Mesothelial cell of epicardium (in vitro differentiated cells): ENCODE measurements at places on chromosomes 1 and 21.

DNA sequence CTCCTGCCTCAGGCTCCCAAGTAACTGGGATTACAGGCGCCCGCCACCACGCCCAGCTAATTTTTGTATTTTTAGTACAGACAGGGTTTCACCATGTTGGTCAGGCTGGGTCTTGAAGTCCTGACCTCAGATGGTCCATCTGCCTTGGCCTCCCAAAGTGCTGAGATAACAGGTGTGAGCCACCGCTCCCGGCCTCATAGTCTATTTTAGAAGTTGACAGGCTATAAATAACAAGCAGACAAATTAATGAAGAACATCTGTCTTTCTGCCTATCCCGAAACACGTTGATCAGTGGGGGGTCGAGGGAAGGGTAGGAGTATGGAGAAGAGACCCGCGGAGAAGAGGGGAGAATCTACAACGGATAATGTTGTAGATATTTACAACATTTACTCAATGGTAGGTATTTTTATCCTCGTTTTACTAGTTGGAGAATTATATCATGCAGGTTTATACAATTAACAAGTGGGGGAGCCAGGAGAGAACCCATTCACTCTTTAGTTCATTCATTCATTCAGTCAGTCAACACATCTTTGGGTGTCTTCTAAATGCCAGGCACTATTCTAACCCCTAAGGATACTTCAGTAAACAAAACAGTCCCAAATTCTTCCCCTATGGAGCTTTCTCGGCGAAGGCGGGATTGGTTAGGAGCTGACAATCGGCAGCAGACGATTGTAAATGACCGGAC lies 497 bp upstream of the IFNAR2 start:
- no peak for DNase-seq

DNA sequence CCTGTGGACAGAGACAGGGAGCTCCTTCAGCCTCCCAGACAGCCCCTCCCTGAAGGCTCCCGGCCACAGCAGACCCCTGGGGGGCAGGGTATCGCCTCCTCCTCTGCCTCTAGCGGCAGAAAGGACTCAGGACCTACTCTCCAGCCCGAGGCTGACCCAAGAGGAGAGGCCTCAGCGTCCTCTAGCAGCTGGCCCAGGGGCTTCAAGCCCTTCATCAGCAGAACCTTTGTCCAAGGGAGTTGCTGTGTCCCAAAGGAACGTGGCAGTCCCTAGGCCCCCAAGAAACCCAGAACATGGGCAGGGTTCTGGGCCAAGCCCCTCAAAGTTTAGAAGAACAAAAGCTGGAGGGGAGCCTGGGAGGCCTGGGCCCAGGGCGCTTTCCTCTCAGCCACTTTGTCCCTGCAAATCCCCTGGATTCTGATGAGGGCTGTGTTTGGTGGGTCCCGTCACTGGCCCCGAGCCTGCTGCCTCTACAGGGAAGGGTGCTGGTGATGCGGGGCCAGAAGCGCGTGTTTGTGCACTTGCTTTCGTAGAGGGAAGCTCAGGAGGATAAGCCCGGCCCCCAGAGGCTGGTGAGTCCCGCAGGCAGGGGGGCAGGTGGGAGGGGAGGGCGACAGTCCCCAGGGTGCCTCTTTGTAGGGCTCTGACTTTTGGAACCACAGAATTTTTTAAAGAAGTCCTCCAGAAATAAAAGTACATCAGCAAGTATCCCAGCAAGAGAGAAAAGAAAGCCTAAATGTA lies 13.3 kb downstream of the ITGB2 start:
- no peak for DNase-seq

DNA sequence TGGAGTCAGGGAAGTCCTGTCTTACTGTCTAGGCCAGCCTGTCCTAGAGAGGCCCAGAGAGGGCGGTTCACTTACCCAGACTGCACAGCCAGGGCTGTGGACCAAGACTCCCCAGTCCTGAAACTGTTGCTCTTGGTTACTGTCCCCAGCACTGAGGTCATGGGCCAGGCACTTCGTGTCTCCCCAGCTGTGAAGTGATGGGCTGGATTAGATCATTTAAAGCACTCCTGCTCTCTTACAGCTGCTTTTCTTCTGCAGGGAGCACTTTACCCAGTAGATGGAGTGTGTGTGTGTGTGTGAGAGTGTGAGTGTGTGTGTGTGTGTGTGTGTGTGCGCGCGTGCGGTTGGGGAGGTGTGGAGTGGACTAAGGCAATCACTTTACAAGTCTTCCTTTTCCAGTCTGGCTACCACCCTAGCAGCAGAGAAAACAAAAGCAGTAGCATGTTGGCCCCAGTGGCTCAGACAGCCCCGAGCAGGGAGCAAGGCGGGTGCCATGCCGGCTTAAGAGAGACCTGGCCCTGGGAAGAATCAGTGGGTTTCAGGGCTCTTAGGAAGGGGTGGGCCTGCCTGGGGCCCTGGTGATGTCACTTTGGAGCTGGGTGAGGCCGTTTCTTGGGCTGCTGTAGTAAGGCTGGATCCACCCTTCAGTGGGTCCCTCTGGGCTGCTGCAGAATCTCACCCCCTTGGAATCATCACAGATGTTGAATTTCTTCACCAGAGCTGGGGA lies 2.4 kb downstream of the SPSB1 start:
- DNase-seq, result no peak

DNA sequence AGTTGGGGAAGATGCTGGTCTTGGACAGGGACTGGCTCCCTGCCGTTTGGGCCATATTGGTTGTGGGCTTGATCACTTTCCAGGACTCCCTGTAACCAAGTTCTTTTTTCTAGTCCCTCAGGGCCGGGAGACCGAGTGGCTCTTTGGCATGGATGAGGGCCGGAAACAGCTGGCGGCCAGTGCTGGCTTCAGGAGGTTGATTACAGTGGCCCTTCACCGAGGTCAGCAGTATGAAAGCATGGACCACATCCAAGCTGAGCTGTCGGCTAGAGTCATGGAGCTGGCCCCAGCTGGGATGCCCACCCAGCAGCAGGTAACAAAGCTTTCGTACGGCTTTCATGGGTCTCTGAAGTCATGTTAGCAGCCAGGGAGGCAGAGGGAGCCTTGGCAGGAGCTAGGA lies 4.3 kb downstream of the METTL13 start:
- DNase-seq, result no peak

DNA sequence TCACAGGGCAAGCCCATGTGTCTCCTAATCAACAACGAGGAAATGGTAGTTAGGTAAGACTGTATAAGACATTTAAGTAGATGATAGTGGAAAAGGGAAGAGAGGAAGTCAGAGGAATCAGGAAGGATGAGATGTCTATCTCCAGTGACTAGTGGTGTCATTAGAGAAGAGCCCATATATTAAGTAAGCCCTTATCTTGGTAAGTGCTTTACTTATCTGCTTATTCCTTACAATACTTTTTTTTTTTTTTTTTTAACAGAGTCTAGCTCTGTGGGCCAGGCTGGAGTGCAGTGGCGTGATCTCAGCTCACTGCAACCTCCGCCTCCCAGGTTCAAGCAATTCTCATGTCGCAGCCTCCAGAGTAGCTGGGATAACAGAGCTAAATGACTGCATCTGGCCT lies 29.5 kb downstream of the RNF11 start:
- DNase-seq, result no peak

- no peak for DNase-seq
Measured at GRCh38 chr1:43763497-43763973, 56.2 kb downstream of the ST3GAL3 start.

GRCh38 chr1:199178646-199179045 lies 539.8 kb downstream of the PTPRC start:
- DNase-seq, result no peak

DNA sequence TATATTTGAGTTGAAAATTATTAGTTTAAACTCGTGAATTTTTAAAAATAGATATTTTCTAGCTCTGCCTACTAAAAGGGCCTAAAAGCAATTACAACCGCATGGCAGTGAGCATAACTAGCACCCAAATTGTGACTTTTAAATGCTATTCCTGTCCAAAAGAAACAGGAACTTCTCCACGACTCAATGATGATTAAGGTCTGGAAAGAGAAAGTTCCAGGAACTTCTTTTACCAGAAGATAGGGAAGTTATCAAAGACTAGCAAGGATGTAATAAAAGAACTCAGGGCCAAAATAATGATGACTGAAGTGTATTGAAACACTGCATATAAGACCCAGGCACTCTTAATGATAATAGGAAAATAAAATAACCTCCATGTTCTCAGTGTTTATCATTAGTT lies 313.0 kb downstream of the PLPP3 start:
- DNase-seq, result no peak

DNA sequence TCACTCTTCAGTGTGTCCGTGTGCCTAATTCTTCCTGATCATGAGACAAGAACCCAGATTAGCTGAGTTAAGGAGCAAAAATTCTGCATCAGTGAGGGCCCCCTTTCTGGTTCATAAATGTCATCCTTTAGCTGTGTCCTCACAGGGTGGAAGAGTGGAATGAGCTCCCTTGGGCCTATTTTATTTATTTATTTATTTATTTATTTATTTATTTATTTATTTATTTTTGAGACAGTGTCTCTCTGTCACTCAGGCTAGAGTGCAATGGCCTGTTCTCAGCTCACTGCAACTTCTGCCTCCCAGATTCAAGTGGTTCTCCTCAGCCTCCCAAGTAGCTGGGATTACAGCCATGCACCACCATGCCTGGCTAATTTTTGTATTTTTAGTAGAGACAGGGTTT lies 131.7 kb downstream of the PATJ start:
- DNase-seq, result no peak

DNA sequence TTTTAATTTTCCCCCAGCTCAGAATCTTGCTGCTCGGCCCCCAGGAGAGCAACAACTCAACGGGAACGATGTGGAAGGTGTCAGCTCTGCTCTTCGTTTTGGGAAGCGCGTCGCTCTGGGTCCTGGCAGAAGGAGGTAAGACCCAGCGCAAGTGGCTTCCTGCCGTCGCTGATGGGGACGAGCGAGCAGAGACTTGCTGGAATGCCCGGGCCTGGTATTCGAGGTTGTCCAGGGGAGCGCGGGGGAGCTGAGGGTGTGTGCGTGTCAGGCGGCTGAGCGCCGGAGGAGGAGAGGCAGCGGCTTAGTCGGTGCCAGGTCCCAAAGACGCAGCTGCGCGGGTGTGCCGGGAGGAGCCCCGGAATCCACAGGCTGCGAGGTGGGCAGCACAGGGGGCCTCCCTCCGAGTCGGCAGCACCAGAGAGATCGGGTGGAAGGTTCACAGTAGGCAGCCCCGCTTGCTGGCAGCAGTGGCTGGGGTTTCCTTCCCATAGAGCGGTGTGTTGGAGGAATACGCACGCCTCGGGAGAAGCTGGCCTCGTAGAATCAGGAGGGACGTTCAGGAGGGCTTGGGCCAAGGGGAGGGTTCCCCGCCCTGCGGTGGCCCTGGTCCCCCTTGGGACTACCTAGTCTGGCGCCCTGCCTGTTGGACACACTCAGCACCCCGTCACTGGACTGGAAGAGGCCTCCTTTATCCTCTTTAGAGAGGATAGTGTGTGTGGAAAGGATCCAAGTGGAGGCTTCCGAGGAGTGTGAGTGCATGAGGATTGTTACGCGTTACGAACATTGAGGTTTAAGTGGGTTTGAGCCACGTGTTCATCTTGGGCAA lies 547 bp downstream of the PDPN start:
- peak; percentile 64 for DNase-seq

- DNase-seq, result no peak
Measured at GRCh38 chr1:179341943-179342547, 23.7 kb upstream of the AXDND1 start.

DNA sequence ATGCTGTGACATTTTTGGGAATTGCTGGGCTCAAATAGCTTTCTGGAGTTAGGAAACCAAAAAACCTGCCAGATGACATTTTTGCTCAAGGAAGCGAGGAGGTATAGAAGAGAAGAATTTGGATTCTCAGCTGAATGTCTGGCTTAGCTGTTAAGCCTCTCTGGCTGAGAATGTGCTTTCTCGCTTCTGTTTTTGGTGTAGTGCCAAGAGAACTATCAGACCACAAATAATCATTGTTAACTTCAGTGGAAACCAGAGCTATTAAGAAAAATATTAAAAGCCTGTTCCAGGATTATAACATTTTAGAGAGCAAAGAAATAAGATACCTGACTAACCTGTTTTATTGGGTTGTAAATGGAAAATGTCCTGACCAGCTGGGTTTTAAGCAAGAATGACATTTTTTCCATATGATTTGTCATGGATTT lies 39.5 kb upstream of the DIPK1A start:
- DNase-seq, result no peak

- DNase-seq, result no peak
Measured at GRCh38 chr1:103854279-103854678, 104.6 kb downstream of the AMY1C start.

- DNase-seq, result no peak
Measured at GRCh38 chr1:92784021-92784638, 778 bp downstream of the EVI5 start.

DNA sequence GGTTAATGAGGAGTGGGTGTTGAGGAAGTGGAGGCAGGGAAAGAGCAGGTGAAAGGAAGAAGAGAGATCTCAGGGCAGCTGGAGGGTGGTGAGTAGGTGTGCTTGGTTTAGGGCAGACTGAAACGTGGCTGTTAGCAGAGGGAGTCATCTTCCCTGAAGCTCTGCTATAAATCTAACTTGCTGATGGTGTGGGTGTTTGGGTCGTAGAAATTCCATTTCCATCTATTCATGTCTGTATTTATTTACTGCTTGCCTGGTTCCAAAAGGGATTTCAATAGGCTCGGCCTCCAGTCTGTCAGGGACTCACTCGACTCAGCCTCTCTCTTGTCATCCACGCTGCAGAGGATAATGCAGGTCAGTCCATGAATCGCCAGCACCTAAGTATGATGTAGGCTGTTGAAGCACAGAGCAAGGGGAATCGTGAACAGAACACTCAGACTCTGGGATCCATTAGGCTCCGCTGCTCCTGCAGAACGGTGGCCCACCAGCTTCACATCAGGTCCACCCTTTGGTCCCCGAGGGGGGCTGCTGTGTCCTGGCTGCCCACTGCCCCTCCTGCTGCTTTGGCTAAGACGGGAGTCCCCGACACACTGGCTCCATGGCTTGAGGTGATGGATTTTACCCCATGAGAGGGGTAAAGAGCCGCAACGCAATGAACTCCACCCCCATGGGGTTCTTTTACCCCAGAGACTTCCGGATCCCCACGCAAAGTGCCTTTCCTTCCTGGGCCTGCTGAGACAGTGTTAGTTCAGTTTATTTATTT lies 156.2 kb downstream of the RHOU start:
- DNase-seq, result no peak

DNA sequence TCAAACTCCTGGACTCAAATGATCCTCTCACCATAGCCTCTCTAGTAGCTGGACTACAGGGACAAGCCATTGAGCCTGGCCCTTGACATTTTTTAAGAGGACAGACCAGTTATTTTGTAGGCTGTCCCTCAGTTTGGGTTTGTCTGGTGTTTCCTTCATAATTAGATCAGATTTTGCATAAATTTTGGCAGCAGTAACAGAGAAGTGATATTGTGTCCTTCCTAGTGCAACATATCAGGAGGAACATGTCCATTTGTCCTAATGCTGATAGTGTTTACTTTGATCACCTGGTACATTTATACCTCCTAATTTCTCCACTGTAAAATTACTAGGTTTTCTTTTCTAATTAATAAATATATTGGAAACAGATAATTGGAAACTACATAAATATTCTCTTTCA lies 5.9 kb upstream of the NID1 start:
- no peak for DNase-seq

DNA sequence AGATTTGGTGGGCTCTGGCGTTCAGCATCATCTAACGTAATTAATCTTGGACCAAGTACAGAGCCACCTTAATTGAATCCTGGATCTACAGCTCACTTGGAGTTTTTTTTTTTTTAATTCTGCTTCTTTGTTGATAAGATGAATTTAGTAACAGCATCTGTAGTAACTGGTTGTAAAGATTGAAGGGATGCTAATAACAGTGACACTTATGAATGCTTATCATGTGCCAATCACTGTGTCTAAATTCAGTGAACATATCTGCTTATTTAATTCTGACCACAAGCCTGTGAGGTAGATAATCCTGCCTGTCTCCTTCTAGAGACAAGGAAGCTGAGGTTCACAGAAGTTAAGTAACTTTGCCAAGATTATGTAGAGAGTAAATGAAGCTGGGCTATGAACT lies 408.0 kb downstream of the RWDD3 start:
- no peak for DNase-seq
